ENCODE measurements at places on chromosomes 2 and 18. TPM values are rescaled to one million over a fixed set of nuclear protein-coding genes. Genes with fewer than 3 reads are reported as not detected.

DNA sequence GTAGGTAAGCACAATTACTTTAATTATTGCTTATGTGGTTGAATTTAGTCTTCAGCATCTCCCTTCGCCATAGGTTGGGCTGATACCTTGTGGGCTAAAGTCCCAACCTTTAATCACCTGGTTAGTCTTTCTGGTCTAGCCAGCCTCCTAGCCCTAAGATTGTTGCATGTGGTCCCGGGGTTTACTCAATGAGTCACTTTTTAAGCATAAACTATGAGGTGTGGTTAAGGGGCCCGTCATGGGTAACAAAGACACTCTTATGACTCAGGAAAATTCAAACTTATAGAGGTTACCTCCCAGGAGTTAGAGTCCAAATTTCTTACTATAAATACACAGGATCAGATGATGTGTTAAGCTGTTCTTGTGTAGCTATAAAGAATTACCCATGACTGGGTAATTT is 841.6 kb downstream of the TRIB2 start:
- DNase-seq: no peak

- no peak for DNase-seq
Measured at GRCh38 chr2:241150660-241151530, 628 bp downstream of the PPP1R7 start.

- no peak for DNase-seq
Measured at GRCh38 chr2:20015482-20016083, 3.1 kb upstream of the MATN3 start.

DNA sequence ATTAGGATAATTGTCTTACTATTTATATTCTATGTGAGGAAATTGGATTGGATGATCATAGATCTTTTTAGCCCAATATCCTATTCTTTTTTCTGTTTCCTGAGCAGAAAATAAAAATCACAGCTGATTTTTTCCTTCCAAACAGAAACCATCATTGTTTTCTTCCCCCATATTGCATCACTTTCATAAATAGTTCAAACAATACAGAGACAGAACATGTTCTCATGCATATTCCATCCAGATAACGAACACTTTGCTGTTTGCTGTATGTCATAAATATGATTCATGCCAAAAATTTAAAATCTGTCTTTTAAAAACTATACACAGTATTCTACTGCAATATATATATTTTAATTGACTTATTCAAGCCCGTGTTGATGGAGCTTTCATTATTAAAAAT is 22.0 kb upstream of the RALBP1 start:
- DNase-seq: no peak

- no peak for DNase-seq
Measured at GRCh38 chr2:23497536-23497935, 112.6 kb downstream of the KLHL29 start.

- no peak for DNase-seq
Measured at GRCh38 chr18:77100751-77101355, 31.7 kb downstream of the MBP start.

Gene MARCHF4
- total RNA-seq: not detected

Gene DPP4
- total RNA-seq: 16.9 TPM

Gene SATB2
- 13.8 TPM for total RNA-seq

Gene MOGAT1
- not detected for total RNA-seq

Gene DCDC2C
- total RNA-seq: 3.9 TPM

Measured in tibial nerve (tissue), 4 donors.